ENCODE measurements at places on chromosomes 5 and 9.

DNA sequence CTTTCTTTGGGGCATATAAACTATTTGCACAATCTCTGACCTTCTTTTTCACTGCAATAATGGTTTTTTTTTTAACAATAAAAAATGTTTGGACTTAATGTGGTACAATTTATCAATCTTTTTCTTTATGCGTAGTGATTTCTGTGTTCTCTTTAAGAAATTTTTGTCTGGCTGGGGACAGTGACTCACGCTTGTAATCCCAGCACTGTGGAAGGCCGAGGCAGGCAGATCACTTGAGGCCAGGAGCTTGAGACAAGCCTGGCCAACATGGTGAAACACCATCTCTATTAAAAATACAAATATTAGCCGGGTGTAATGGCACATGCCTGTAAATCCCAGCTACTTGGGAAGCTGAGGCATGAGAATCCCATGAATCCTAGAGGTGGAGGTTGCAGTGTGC, 72.3 kb downstream of the STK32A start:
- no peak for DNase-seq

DNA sequence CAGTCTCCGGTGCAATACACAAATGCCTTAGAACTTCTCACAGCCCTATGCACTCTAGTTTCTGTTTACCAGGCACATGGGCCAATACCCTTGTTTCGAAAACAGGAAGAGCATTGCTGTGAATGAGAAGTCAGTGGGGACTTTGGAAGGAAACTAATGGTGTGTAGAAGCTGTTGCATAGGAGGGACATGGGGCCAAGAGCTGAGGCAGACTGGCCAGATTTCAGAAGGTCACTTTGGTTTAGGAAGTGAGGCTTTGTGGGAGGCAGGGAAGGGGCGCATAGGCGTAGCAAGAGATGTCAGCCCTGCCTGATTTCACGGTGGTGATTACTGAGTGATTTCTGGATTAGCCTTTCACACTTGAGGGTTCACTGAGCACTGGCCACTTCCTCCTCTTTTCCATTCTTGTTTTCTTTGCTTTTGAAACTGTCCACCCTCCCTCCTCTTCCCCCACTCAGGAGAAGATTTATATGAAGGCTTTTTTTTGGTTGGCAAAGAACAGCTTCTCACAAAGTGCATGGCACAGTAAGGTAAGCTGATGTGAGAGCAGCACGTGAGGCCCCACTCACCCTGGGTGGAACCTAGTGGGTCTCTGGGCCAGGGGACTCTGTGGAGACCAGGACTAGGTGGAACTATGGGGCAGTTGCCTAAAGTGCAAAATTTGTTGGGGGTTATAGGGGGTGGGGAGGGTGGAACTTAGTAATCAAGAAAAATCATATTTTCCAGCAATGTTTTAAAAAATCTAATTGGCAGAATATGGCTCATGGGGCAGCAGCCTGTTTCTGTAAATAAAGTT, 6.1 kb upstream of the TMEM252 start:
- no peak for DNase-seq

DNA sequence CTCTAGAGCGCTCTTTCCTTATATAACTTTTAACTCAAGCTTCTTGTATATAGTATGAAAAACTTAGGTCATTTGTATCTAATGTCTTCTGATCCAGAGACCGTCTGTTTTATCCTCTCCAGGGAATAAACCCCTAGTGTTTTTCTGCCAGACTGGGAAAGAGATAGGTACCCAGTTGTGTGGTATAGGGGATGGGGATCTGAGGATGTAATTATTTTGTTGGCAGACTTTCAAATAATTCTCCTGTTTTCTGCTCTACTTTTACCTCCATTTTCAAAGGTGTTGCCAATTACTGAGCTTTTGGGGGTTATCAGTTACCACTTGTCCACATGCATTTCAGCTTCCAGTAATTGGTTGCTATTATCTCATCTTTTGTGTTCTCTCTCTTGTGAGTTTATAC, 17.9 kb downstream of the CCDC171 start:
- DNase-seq, result no peak

GRCh38 chr5:73983644-73984043, 357.6 kb downstream of the ARHGEF28 start:
- no peak for DNase-seq

DNA sequence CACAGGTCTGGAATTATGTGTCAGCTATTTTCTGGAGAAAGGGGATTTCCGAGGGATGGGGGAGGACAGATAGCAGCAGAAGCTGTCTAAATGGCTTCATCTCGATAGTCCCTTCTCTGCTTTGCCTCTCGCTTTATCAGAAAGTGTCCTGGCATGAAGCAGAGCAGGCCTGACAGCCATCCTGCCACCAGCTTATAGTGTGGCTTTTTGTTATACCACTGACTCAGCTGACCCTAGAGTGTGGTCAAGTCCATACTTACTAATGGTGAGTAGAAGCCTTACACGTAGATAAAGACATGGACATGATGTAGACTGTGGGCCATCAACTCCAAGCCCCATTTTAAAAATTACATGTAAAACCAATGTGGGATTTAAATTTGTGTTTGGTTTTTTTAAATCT, 50.0 kb downstream of the RCL1 start:
- no peak for DNase-seq

- DNase-seq, result no peak
Observed at GRCh38 chr5:166505544-166505943, 1785.9 kb upstream of the WWC1 start.

DNA sequence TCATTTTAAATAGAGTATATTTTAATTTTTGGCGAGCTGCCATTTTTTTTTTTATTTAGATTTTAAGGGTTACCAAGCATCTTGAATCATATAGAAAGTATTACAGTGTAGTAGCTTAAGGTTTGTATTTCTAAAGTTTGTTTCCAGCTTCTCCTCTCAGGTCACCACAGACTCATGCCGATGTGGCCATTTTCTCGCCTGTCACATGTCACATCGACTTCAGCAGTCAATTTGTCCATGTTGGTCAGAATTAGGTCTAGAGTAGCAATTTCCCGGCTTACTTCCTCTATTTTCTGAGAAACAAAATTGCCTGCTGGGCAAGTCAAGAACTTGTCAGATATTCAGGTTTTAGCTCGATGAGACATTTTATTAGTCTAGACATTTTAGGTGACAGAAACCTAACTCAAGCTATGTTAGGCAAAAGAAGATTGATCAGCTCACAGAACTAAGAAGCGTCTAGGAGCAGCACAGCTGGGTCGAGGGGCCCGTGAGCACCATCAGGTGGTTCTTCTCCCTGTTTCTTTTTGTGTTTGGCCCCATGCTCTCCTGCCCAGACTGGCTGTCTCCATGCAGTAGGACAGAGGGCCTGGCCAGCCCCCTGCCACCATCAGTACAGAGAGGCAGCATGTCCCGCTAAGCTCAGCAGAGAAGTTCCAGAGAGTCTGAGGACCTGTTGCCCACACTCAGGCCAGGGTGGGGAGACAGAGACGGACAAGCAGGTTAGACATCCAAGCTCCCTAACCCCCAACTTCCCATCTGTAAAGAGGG, 48.4 kb upstream of the AFAP1L1 start:
- no peak for DNase-seq

- no peak for DNase-seq
Observed at GRCh38 chr9:2299156-2299842, 284.2 kb downstream of the SMARCA2 start.

DNA sequence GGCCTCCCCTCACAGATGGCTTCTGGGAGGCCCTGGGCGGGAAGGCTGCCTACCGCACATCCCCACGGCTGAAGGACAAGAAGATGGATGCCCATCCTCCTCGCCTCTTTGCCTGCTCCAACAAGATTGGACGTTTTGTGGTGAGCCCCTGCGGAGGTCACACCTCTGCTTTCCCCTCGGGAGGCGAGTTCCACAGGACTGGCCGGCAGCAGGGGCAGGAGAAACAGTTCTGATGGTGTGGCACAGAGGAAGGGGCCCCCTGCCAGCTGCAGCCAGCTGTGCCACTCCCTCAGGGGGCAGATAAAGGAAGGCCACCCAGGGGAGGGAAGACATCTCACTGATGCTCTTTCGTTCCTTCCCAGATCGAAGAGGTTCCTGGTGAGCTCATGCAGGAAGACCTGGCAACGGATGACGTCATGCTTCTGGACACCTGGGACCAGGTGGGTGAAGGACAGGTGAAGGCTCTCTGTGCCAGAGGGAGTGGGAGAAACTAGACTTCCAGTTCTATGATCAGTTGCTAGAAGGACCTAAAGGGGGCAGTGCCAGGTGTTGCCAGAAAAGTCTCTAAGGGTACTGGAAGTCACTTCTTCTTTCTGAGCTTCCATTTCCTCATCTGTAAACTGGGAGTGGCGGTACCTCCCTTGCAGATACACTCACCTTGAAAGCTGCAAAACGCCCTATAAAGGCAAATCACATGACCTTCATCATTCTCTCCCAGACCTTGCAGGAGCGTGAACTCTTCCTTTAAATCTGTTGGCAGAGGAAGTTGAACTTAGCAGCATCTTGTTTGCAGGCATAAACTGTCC, 41.0 kb downstream of the STOM start:
- DNase-seq, result no peak

Measured in activated CD4-positive, alpha-beta T cell treated with anti-CD3 and anti-CD28 coated beads, Interleukin-2, amount 50 U/mL, for 24 hours (primary cell).